8988T (cell line): ENCODE measurements at places on chromosomes 5 and 9.

- no peak for DNase-seq
Observed at GRCh38 chr9:5493679-5494511, 16.4 kb upstream of the PDCD1LG2 start.

- no peak for DNase-seq
Observed at GRCh38 chr5:108729242-108729615, 18.5 kb upstream of the FER start.

DNA sequence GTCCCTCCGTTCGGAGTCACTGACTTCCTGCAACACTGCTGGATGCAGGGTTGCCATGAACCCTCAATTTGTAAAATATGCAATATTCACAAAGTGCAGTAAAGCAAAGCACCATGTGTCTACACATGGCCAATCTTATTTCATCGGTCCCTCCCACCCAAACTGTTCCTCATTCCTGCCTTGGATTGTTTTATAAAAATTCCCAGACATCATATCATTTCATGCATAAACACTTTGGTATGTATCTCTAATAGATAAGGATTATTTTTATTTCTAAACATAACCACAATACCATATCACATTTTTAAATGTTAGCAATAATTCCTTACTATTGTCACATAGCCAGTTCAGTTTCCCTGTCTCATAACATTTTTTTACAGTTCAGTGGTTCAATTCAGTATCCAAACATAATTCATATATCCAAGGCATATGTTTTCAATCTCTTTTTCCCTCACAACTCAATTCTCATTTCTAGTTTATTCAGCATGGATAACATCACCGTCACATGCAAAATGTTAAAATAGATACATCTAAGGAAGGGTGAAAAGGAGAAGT, 82.0 kb upstream of the PCAT7 start:
- no peak for DNase-seq

DNA sequence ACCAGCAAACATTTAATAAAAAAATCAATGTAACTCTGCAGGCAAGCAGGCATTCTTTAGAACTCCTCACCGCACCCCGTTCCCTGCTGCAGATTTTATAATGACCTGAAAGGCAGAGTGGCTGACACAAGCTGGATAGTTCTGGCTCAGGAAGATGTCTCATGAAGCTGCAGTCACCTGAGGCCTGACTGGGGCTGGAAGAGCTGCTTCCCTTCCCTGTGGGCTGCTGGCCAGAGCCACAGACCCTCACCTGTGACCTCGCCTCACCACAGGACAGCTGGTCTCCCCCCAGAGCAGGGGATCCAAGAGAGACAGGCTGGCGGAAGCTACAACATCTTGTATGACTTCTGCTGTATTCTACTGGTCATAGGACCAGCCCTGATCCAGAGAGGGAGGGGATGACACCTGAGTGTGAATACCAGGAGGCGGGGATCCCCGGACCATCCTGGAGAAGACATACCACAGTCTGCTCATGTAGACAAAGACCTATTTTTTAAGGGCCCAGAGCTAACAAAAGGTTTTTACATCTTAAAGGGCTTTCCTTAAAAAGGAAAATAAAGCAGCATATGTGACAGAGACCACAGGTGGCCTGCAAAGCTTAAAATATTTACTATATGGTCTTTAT, 43.9 kb downstream of the RAPGEF1 start:
- DNase-seq: no peak

- no peak for DNase-seq
Observed at GRCh38 chr5:143374496-143375217, 28.8 kb downstream of the NR3C1 start.

GRCh38 chr9:18250053-18250452, 223.9 kb upstream of the ADAMTSL1 start:
- DNase-seq: no peak

DNA sequence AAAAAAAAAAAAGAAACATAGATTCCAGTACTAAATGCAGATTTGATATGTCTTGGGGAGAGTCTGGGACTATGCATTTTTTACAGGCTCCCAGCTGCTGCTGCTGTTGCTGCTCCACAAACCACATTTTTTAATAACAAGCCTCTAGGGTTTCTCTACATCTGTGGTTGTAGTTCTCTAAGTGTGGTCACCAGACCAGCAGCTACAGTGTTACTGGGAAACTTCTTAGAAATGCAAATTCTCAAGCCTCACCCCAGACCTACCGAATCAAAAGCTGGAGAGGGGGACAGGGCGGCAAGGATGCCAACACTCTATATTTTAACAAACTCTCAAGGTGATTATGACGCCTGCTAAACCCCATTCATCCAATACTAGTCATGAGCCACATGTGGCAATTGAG, 293.4 kb upstream of the PTGER4 start:
- no peak for DNase-seq

DNA sequence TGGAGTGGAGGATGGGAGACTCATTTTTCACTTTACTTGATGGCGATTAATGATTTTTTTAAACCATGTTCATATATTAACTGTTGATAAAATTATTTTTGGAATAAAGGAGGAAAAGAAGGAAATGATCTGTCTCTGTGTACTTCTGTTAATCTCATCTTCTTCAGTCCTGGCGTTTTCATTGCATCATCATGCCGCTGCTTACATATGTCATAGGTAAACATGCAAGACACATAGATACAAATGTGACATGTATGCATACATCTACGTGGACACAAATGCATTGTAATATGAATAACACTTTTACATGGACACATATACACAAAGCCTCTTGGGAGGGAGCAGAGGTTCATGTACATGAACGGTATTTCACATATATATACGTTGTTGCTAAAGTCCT, 10.0 kb downstream of the TMEM174 start:
- DNase-seq: no peak

- DNase-seq: no peak
Observed at GRCh38 chr9:83281306-83282255, 218.6 kb upstream of the RASEF start.

DNA sequence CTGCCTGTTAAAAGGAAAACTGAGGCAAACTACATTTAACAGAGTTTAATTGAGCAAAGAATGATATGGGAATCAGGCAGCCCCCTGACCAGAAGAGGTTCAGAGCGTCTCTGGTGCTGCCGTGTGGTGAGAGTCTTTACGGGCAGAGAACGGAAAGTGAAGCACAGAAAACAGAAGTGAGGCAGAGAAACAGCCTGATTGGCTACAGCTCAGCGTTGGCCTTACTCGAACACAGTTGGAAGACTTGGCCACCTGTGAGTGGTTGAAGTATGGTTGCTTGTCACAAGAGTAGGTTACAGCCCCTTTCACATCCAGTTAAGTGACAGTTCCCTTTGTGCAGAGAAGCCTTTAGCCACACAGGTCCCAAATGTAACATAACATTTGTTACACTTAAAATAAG, 16.9 kb upstream of the FBP1 start:
- no peak for DNase-seq

DNA sequence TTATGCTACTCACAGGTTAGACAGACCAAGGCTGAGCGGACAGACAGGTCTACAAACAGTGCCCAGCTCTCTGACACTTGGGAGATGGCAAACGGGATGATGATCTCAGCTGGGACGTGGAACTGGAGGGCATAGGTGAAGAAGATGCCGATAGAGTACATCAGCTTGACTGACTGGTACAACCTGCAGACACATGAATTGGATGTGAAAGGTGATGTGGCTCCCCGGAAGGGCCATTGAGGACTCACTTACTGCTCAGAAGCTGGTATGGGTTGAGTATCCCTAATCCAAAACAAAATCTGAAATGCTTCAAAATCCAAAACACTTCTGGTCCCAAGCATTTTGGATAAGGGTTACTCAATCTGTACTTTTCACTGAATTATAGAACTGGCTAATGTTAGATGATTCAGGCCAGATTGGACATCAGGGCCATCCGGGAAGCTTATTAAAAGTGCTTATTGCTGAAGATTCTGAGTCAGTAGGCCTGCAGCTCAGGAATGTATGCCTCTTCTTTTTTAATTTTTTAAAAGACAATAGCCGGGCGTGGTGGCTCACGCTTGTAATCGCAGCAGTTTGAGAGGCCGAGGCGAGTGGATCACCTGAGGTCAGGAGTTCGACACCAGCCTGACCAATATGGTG, 22.4 kb downstream of the SLC36A3 start:
- no peak for DNase-seq

DNA sequence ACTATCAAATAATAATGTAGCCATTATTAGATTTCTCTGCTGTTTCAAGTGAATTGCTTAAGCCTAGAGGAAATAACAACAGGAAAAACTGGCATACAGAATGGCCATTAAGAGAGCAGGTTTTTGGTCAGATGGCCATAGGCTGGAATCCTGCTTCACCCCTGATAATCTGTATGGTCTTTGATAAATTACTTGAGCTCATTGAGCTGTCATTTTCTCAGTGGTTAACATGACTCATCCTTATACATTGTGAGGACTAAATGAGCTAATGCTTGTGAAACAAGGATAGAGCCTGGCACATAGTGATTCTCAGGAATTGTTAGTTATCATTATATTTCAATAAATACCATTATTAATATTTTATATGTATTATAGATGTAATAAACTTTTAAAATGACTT, 516.5 kb downstream of the KIF4B start:
- no peak for DNase-seq

DNA sequence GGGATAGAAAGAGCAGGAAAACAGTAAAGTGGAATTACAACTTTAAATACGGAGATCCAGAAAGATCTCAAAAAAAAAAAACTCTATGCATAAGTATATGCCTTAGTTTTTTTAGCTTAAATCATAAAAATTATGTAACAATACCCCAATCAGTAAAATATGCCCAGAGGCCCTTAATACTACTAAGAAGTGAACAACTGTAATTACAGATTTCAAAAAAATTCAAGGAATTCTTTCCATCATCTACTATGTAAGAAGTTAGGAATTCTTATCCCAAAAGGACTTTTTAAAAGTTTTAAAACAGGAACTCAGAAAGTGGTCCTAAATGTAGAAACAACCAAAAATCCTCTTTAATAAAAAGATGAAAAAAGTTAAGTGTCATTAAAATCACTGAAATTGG, 111.3 kb downstream of the SSBP2 start:
- no peak for DNase-seq
